A172 (cell line): ENCODE measurements at places on chromosomes 16 and 17. TPM values are rescaled to one million over a fixed set of nuclear protein-coding genes. Genes with fewer than 3 reads are reported as not detected.

Gene SULT1A4
- 14.2 and 19.6 TPM in 2 replicates for total RNA-seq

GRCh38 chr17:72976971-72977770 lies 115.3 kb downstream of the SLC39A11 start:
- peak; percentile 90 for DNase-seq

Gene SSTR5
- not detected in 2 replicates for total RNA-seq

GRCh38 chr17:19386051-19386929 lies 700 bp downstream of the MFAP4 start:
- peak; percentile 64 for DNase-seq

- no peak for DNase-seq
Observed at GRCh38 chr17:802901-803881, 21.0 kb downstream of the MRM3 start.

DNA sequence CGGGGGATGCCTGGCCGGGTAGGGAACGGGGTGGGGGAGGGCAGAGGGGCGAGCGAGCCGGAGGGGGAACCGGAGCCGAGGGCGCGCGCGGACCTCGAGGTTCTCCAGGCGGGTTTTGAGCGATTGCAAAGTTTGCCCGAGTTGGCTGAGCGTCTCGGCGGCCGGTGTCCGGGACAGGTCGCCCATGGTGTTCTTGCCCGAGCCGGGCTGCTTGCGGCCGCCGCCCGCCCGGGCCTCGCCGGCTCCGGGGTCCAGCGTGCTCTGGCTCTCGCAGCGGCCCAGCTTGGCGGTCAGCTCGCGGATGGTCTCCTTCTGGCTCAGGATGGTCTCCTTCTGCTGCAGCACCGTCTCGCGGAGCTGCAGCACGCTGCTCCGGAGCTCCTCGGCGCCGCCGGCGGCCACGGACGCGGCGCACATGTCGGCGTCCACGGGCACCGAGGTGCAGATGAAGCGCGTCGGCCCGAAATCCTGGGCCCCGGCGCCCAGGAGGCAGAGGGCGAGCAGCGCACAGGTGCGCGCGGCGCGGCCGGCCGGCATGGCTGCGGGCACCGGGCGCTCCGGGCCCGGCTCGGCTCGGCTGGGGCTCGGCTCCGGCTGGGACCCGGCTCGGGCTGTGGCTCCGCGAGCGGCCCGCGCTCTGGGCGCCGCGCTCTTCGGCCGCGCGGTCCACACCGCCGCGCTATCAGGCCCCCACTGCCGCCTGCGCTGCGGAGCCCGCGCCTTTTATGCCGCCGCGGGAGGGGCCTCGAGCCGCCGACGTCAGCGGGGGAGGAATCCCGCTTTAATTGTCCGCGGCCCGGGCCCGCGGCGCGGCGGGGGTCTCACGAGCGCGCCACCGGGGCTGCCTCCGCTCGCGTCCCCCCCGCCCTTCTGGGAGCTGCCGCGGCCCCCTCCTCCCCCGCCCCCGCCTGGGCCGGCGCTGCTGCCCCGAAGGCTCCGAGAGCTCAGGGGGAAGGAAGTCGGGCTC lies at the start of gene NPTX1:
Gene NPTX1 (minus strand): TSS at position 698 of the 967 bp plus-strand sequence. CDS start 161 bp downstream, at position 537.
- DNase-seq: no peak

DNA sequence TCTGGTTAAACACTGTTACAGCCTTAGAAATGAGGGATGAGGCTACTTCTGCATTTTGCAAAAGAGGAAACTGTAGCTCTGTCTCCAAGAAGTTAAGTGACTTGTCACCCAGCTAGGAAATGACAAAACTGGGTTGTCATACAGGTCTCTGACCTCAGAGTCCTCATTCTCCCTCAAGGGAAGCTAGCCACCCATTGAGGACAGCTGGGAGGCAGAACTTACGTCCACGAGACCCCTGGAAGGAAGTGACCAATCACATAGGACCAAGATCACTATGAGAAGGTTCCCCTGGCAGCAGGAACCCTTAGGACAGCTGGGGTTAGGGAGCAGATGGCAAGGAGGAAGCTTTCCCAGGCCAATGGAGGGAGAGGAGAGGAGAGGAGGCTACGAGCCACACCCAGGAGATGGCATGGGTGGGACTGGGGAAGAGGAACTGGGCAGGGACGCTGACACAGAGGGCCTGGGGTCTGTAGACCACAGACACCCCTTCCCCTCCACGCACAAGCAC lies 11.2 kb downstream of the METTL22 start:
- DNase-seq: no peak

DNA sequence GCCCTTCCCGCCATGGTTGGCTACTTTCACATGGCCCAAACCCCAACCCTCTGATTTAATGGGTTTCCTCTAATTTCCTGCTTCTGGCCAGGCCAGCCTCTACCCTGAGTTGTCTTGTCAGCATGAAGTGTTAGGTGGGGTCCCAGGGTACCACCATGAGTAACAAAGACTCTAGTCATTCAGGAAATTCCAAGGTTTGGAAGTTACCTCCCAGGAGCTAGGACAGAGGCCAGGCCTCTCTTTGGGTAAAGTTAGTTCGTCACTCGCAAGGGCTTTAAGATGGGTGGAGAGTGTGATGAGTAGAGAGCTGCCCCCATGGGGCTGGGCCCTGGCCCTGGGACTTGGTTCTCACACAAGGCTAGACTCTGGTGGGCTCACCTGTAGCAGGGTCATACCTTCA lies 54.6 kb downstream of the PLD6 start:
- peak; percentile 82 for DNase-seq

GRCh38 chr16:30530163-30531037 lies 4.0 kb upstream of the ZNF768 start:
- DNase-seq: no peak

- no peak for DNase-seq
Observed at GRCh38 chr16:75861311-75862097, 135.2 kb upstream of the CPHXL start.

GRCh38 chr16:88643644-88643932 lies 5.2 kb downstream of the IL17C start:
- no peak for DNase-seq

Gene HSD3B7
- total RNA-seq: 30.4 and 33.8 TPM in 2 replicates

GRCh38 chr17:81996232-81996756 lies 18.9 kb downstream of the ASPSCR1 start:
- DNase-seq: no peak

- DNase-seq: peak; percentile 49
Observed at GRCh38 chr16:30985401-30986128, 558 bp downstream of the HSD3B7 start.

DNA sequence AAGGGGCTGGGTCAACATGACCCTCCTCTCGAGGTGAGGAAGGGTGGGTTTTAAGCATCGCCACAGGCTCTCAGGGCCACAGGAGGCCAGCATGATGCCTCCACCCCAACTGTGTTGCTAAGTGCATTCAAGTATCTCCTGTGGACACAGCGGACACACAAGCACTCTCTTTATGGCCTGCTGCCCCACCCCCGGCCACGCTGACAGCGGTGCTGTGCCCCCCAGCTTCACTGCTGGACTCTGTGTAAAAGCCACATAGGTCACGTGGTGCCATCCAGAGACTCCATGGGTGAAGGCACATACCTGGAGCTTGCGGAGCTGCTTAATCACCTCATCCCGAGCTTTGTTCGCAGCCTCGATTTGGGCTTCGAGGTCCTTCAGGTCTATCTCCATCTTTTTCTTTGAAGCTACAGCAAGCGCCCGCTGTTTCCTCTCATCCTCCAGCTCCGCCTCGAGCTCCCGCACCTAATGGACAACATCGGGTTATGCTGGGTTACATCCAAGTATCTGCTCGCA lies 51.5 kb downstream of the NDEL1 start:
- no peak for DNase-seq

Gene PMFBP1
- 1.7 and 1.8 TPM in 2 replicates for total RNA-seq

DNA sequence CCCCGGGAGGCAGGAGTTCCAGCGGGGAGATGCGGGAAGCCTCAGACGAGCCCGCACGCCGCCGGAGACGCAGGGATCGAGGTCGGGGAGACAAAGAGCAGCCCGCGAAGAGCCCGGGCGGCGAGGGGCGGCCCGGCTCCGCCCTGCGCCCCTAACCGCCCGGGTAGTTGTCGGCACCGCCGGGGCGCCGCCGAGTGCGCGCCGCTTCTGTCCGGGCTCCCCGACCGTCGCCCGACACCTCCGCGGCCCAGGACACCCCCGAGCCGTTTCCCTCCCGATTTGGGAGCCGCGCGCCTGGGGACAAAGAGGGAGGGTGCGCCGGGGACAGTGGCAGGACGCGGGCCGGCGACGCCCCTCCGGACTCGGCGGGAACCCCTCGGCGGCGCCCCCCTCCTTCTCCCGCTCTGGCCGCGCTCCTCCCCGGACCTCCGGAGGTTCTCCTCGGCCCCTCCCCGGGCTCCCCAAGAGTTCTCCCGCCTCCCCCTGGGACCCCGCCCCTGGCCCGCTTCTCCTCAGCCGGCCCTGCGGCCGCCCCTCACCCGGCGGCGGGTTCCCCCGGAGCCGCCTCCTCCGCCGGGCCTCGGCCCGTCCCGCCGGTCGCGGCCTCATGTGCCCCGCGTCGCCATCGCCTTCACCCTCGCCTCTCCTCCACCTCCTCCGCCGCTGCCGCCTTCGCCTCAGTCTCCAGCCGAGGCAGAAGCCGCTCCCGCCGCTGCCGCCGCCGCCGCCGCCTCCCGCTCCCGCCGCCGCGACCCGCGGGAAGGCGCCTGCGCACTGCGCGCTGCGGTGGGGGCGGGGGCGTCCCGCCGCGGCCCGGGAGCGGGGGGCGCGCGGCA lies at the start of gene GJC1:
Gene GJC1 (minus strand): TSS at position 765 of the 836 bp plus-strand sequence. CDS start 24,470 bp downstream, outside the sequence.
- DNase-seq: peak; percentile 62

Gene NPIPB6
- total RNA-seq: 1.2 TPM in 1 of 2 replicates, not detected in the other

GRCh38 chr16:14364386-14365199 lies 265.5 kb downstream of the PARN start:
- DNase-seq: peak; percentile 76

- DNase-seq: peak; percentile 64
Observed at GRCh38 chr16:1293921-1294656, 15.3 kb upstream of the UBE2I start.

DNA sequence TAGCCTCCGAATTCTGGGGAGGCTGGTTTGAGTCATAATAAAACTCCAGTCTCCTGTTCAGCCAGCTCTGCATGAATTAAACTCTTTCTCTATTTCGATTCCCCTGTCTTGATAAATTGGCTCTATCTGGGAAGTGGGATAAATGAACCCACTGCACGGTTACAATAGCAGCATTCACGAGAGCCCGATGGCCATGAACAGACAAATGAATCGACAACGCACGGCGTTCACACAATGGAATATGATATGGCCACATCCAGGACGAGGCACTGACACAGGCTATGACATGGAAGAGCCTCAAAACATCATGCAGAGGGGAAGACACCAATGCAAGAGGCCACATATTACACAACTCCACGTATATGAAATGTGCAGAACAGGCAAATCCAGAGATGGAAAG lies 5.6 kb upstream of the CARD14 start:
- no peak for DNase-seq

GRCh38 chr17:8861495-8862181 lies 5.8 kb downstream of the PIK3R6 start:
- DNase-seq: no peak

- DNase-seq: no peak
Observed at GRCh38 chr17:51164911-51165679, 1.1 kb upstream of the NME2 start.
